ENCODE measurements at places on chromosomes 16 and 17. TPM values are rescaled to one million over a fixed set of nuclear protein-coding genes. Genes with fewer than 3 reads are reported as not detected.
A peak's percentile ranks its signal among the peaks of the same experiment; 100 is the strongest.

DNA sequence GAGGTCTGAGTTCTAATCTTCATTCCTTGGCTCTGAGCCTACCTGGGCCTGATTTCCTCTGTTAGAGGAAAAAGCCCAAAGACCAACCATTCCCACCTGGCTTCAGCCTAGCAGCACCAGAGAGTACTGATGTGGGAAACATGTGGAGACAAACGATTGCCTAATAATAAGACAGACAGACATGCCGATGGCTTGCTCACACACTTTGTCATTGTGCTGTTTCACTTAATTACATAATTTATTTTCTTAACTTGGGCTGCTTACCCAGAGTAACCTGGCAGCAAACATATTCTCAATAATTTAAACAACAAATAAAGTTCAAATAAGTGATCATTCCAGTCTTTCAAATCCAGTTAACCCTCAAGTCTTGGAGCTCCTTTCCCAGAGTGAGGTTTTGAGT lies 83.4 kb downstream of the MAF start:
- DNase-seq, result no peak

Gene ABR
- 71.2 TPM for polyA plus RNA-seq

Gene KRT37
- not detected for polyA plus RNA-seq

DNA sequence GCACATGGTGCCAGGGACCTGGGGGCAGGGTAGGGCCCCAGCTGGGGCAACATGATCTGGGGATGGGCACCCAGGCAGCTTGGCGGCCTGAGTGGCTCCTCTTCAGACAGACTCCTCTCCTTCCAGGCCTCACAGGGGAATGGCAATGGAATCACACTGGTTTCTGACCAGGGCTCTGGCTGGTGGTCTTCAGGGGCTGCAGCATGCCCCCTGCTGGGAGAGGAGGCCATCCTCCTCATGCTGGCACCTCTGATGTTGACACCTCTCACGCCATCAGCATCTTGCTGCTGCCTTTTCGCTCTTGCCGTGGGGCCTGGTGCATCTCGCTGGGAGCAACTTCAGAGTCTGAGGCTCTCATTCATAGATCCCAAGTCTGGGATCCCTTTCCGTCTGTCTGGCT lies 11.2 kb upstream of the GFOD2 start:
- no peak for DNase-seq

Gene KRTAP9-1
- not detected for polyA plus RNA-seq

Gene CFAP97D1
- 0.02 TPM for polyA plus RNA-seq

Gene CPD
- 88.0 TPM for polyA plus RNA-seq

GRCh38 chr17:7440113-7440833 lies 961 bp downstream of the FGF11 start:
- no peak for DNase-seq

GRCh38 chr16:86127366-86127765 lies 228.4 kb downstream of the IRF8 start:
- no peak for DNase-seq

DNA sequence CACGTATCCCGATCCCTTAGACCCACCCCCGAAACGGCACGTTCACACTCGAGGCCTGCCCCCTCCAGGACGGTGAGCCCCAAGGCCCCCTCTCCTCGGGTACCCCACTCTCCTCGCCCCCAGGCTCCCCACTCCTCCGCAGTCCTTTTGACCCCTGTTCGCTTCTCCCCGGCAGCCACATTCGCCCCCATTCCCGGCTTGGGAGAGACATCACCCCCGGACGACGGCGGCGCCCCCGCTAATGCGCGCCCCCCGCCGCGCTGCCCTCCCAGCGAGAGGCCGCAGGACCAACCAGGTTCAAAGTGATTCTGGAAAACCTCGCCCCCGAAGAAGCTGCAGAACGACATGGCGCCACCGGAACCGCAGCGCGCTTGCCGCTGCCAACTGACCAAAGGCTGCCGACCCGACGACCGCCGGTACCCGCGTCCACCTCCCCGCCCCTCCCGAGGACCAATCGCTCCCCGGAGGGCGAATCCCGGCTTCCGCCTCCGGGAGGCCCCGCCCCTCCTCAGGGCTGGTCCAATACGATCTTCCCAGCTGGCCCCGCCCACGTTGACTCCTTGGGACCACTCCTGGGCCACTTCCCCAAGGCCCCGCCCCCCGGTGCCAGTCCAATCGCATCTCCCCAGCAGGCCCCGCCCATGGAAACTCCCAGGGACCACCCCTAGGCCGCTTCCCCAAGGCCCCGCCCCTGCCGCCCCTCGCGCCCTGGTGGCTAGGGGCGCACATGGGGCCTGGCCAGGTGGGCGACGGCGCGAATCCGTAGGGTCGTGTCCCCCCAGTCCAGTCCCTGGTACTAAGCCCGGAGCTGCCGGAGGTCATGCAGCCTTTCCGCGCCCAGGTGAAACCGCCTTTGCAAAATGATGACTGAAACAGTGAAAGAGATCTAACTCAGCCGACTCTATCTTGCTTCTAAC lies at the start of gene MSRB1:
Gene MSRB1, minus strand, starts transcription at position 390 of the 917 bp plus-strand sequence. Its CDS starts 43 bp downstream, at position 347.
- DNase-seq, result peak; percentile 94

Gene PITPNM3
- 0.45 TPM for polyA plus RNA-seq

- no peak for DNase-seq
Measured at GRCh38 chr16:90044111-90044551, 24.9 kb upstream of the DBNDD1 start.

- no peak for DNase-seq
Measured at GRCh38 chr17:65438708-65439294, 122.6 kb downstream of the AXIN2 start.

Gene TXNDC11
- polyA plus RNA-seq, result 35.8 TPM

Gene TMEM220
- 6.1 TPM for polyA plus RNA-seq

All from AG04450 (cell line).